Stimulated activated CD8-positive, alpha-beta memory T cell treated with anti-CD3 and anti-CD28 coated beads, Interleukin-7, amount 100 ng/mL, for 4 hours (primary cell): ENCODE measurements at places on chromosomes 3 and 15.

- no peak for DNase-seq
Measured at GRCh38 chr15:101017093-101017754, 98.1 kb downstream of the LRRK1 start.

- no peak for DNase-seq
Measured at GRCh38 chr3:12992629-12993516, 80.4 kb downstream of the IQSEC1 start.

DNA sequence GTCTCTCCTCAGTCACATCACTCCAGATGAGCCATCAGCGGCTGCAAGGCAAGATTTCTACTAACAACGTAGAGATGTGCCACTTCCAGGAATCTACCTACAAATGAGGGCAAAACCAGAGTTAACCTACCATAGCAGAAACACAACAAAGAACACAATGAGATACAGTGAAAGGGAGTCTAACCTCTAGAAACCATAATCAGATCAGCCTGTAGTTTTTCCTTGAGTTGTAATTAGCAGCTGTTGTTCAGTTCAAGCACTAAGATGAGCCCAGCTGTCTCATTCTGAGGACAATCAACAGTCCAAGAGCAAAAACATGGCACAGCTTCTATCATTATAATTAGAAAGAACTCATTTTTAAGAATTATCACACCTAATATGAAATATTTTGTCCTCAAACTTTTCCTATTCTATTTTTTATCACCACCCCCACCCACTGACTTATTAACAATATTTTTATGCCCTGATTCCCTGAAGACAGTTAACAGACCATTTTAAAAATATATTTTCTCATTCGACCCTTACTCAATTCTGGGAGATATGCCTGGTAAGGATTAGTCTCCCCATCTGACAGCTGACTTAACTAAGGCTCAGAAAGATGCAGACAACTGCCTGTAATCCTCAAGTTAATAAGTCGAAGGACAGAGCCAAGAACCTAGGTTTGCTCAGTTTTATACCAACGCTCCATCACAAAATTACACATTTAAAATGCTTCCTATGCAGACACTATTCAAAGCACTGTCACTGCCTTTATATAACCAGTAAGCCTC lies 50.1 kb downstream of the MAGI1 start:
- no peak for DNase-seq

GRCh38 chr15:25366058-25366457 lies 72.8 kb downstream of the UBE3A start:
- DNase-seq = no peak

- no peak for DNase-seq
Measured at GRCh38 chr15:38853608-38854007, 289.0 kb upstream of the RASGRP1 start.

DNA sequence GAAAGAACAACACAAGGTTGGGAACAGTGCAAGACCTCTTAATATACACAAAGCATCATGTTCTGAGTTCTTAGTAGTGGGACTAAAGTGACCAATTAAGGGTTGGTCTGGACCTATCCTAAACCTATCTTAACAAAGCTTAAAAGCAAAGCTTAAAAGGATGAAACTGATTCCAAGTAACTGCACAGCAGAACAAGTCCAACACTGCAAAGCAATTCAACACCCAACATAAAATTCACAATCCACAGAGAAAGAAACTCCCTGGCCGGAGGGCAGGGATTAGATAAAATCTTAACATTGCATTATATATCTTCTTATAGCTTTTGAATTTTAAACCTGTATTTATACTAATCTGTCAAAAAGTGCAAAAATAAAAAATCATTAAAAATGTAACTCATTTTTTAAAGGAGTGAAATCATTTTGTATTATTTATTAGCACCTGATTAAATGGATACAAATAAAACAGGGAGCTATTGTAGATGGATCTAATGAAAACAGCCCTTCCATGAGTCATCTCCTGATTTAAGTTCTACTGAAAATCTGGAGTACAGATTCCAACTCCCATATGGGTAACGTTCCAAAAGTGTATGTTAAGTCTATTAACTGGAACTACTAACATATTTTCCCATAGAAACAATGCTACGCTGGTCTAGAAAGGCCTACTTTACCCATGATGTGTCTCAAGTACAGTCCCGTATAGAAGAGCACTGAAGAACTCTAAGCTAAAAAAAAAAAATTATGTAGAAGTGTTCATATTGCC lies 34.9 kb downstream of the PIK3R4 start:
- no peak for DNase-seq

DNA sequence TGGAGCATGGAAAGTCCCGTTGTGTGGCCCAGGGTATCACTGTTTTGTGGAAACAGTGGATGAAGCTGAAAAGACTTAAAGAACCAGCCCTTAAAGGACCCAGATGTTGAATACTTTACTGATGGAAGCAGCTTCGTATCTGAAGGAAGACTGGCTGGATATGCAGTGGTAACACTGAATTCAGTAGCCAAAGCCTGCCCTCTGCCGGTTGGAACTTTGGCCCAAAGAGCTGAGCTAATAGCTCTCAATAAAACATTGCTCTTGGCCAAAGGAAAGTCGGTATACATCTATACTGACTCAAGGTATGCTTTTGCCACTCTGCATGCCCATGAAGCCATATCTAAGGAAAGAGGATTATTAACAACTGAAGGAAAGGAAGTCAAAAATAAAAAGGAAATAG lies 885.4 kb downstream of the PDCD6IP start:
- DNase-seq = no peak

- no peak for DNase-seq
Measured at GRCh38 chr3:149621218-149622005, 36.4 kb downstream of the WWTR1 start.

DNA sequence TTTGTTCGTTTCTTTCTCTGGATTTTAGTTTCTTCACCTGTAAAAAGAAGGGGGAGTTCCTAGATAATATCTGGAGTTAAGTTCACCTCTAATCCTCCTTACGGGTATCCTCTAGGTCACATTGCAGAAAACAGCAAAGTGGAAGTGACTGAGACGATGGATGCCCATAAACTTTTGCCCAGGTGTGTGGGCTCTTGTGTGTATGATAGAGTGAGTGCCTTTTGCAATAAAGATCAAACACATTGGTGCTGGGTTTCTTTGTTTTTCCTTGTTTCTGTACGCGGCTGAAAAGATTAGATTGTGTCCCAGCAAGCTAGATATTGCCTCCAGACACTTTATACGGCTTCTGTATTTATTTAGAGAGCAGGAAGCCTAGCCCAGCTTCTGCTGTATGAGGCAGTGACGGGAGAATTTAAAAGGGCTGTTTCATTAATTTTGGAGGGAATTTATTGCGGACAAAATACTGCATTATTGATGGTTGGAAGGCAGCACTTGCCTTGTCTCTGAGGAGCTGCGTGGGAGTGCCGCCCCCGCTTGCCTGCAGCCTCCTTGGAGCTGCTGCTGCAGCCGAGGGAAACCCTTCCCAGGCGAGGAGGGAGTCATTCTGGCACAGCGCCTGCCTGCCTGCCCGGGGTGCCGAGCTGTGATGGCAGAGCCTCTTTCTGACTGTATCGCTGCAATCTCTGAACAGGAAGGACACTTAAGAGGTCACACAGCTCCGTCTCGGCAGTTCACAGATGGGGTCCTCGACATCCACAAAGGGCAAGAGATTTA lies 38.5 kb downstream of the PYDC2 start:
- DNase-seq = no peak

- no peak for DNase-seq
Measured at GRCh38 chr15:64149424-64149823, 2.1 kb upstream of the SNX22 start.

- no peak for DNase-seq
Measured at GRCh38 chr15:88378188-88378637, 89.0 kb downstream of the MRPL46 start.

DNA sequence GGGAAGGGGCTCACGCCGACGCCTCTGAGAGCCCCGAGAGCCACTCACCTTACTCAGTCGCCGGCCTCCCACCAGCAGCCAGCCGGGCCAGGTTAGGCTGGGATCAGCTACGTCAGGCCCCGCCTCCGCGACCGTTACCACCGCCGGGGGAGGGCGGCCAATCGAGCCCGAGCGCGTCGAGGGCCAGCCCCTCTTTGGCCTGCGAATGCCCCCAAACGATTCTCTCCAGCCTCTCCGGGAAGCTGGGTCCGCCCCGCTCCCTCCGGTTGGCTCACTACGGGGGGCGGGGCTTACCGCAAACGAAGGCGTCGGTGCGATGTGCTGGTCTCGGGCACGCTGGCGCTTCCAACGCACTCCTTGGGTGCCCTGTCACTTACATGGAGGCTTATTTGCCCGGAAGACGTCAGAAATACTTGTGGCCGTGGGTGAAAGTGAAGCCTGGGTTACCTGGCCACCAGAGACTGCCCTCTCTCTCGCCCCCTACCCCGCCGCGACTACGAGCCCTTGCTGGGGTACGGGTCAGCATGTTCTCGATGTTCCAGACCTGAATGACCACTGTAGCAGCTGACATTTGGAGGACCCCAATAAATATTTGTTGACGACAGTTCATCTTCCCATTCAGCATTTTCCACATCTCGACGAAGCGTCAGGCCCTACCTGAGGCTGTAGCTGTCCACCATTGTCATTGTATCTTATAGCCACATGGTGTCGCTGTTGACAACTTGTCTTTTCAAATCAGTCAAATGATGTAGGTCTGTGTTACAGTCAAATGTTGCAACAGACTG lies at the start of gene CEP70:
TSS of gene CEP70 (minus strand) at position 111 of the 785 bp plus-strand sequence. CDS start 21,333 bp downstream, outside the sequence.
- peak; percentile 90 for DNase-seq

- DNase-seq = no peak
Measured at GRCh38 chr15:66803182-66803729, 101.2 kb downstream of the SMAD6 start.

GRCh38 chr15:88440021-88440420 lies 27.2 kb downstream of the MRPL46 start:
- DNase-seq = no peak

DNA sequence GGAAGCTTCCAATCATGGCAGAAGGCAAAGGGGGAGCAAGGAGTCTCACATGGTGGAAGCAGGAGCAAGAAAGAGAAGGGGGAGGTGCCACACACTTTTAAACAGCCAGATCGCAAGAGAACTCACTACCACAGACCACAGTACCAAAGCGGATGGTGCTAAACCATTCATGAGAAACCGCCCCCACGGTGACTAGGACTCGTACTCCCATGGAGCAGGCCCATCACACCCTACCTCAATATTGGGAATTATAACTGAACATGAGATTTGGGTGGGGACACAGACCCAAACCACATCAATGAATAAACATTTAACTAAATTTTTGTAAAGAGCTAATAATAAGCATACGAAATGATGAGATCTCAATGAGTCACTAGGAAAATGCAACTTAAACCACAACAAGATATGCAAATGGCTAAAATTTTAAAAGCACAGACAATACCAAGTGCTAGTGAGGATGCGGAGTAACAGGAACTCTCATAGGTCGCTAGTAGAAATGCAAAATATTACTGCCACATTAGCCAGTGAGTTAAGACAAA lies 10.0 kb downstream of the MRPS25 start:
- peak; percentile 62 for DNase-seq

GRCh38 chr3:2823031-2823430 lies 287.1 kb downstream of the IL5RA start:
- no peak for DNase-seq

- no peak for DNase-seq
Measured at GRCh38 chr3:178457511-178457910, 78.7 kb upstream of the KCNMB2 start.

- no peak for DNase-seq
Measured at GRCh38 chr15:70253461-70254156, 155.9 kb upstream of the TLE3 start.

DNA sequence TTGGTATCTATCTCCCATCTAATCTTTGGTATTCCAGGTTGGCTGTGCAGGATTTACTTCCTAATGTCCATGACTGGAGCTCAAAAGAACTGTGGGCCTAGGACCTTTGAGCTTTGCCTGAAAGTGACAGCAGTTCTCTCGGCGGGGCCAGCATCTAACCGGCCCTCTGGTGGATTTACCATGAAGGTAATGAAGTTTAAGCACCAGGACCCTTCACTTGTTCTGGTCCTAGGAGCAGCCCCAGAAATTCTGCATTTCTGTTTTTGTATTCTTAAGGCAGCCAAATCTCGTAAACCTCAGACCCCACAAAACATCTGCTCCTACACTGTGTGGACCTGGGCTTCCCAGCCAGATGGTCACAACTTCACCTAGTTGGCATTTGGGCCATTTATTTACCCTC lies 13.0 kb downstream of the CALML4 start:
- no peak for DNase-seq

DNA sequence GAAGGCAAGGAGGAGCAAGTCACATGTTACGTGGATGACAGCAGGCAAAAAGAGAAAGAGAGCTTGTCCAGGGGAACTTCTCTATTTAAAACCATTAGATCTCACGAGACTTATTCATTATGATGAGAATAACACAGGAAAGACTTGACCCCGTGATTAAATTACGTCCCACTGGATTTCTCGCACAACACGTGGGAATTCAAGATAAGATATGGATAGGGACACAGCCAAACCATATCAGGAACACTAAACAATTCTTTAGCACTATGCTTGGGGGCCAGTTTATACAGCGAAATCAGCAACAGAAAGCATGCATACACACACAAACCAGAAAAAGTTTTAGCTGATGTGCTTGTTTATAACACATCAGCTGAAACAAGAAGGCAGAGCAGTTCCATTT lies 704.2 kb downstream of the OTOL1 start:
- no peak for DNase-seq

GRCh38 chr15:43277901-43278300 lies 11.2 kb upstream of the TGM5 start:
- no peak for DNase-seq

DNA sequence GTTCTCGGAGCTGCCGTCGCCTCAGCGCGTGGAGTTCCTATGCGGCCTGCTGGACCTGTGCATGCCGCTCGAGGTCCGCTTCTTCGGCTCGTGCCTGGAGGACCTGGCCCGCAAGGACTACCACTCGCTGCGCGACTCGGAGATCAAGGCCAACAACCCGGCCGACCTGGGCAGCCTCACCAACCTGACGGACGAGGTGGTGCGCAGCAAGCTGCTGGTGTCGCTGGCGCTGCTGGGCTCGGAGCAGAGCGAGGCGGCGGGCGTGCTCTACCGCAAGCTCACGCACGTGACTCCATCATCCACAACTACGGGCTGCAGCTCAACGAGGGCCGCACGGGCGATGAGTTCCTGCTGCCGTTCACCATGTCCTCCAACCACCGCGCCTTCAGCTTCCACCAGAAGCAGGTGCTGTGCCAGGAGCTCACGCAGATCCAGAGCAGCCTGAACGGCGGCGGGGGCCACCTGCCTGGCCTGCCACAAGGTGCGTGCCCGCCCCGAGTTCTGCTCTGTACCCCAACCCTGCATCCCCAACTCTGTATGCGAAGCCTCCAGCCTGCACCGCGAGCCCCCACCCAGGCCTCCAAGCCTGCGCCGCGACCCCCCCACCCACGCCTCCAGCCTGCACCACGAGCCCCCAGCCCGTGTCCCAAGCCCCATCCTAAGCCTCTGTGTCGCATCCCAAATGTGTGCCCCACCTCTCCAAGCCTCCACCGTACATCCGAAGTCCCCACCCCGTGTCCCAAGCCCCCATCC lies 178.2 kb downstream of the OR4M2 start:
- no peak for DNase-seq
